ENCODE measurements at places on chromosomes 4 and X. TPM values are rescaled to one million over a fixed set of nuclear protein-coding genes. Genes with fewer than 3 reads are reported as not detected.

DNA sequence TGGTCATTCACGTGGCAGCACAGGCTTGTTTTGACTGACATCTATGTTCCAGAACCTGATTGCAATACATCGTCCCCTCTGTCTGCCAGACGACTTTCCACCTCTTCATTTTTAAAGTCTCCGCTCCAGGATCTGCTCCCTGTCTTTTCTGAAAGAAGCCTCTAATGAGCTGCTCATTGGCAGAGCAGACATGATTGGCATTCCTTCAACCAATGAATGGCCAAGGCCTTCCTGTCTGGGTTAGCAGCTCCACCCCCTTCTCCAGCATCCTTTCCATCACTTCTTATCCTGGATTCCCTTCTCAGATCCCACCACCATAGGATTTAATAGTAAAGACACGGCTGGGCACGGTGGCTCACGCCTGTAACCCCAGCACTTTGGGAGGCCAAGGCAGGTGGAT lies 202.7 kb upstream of the KLF3 start:
- H3K4me3 ChIP-seq = no peak overlapping the region
- no peaks in the 10 kb centered on the region for H3K27me3 ChIP-seq
- no peak overlapping the region for H3K27ac ChIP-seq
- no peaks in the 10 kb centered on the region for H3K36me3 ChIP-seq
- DNase-seq = no peak

DNA sequence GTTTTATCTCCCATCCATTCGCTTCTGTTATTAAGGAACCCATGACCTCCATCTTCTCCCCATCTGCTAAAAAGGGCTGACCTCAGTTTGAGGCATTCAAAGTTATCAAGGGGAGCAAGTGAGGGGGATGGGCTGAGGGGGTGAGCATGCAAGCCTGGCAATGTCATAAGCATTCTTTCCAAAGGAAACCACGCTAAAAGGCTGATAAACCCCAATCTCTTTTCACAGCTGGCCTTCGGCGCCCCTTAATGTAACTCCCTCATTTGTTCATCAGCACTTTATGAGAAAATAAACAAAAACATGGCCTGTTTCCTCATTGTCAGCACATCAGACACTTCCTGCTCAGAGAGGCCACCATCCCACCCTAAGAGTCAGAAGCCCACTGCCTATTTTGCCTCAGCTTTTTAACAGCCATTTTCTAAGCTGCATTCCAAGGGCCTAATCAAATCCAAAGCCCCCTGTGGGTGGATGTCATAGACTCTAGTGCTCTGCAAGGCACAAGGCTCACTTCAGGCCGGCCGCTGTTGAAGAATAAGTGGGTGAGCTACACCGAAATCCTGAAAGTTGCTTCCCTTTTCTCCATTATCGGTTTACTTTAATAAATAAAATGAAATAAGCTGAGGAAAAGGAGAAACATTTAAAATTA lies 92.0 kb upstream of the SRD5A3 start:
- no peak for DNase-seq
- no peaks in the 10 kb centered on the region for H3K27me3 ChIP-seq
- H3K4me3 ChIP-seq = no peak overlapping the region
- H3K36me3 ChIP-seq = no peaks in the 10 kb centered on the region
- H3K4me1 ChIP-seq = no peaks in the 10 kb centered on the region
- no peak overlapping the region for H3K27ac ChIP-seq

DNA sequence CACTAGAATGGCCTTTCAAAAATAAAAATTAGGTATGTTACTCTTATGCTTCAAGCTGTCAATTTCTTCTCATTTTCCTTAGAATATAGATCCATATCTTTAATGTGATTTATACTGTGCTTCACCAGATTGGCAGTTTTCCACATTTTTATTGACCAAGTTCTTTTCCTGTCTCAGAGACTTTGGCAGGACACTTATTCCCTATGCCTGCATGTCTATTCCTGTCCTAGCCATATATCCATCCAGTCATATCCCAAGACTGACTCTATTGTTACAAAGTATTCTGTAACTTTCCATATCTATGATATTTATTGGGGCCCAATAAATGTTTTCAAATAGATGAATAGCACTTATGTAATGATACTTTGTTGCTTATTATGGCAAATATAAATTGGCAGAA lies 450.7 kb downstream of the GASK1B start:
- no peaks in the 10 kb centered on the region for H3K27me3 ChIP-seq
- H3K36me3 ChIP-seq = no peaks in the 10 kb centered on the region
- H3K4me1 ChIP-seq = no peaks in the 10 kb centered on the region
- H3K4me3 ChIP-seq = no peak overlapping the region
- no peak overlapping the region for H3K27ac ChIP-seq
- DNase-seq = no peak

DNA sequence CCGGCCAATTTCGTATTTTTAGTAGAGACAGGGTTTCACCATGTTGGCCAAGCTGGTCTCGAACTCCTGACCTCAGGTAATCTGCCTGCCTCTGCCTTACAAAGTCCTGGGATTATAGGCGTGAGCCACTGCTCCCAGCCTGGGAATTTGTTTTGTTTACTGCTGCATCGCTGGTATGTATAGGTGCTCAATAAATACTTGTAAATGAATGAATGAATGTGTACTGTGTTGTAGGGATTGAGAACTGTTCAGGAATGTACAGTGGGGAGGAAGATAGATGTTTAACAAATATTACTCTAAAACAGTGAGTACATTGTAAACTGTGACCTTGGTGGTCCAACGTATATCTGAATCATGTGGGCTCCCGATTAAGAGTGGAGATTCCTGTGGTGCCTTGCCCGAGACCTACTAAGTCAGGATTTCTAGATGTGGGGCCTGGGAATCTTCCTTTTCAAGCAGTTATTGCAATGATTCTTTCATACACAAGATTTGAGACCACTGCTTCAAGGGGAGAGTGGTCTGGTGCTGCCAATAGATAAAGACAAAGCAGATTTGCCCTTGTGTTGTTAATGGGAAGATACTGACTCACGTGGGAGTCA lies 41.0 kb downstream of the WWC2 start:
- no peaks in the 10 kb centered on the region for H3K4me1 ChIP-seq
- no peak overlapping the region for H3K27ac ChIP-seq
- no peaks in the 10 kb centered on the region for H3K36me3 ChIP-seq
- no peak for DNase-seq
- H3K4me3 ChIP-seq = no peak overlapping the region

DNA sequence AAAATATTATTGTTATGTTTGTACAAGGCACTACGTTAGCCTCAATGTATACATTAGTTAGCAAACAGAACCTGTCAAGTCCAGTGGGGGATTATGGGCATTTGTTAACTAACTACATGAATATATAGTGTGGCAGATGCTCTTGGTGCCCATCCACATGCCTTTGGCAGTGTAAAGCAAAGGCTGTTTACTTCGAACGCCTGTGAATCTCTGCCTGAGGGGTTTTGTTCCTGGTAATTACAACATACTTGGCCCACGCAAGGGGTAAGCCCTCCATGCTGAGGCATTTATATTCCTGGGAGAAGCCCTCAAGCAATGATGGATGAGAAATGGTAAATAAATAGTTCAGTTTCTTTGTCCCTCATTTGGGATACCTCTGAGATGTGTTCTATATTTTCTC lies 119.7 kb downstream of the IL1RAPL1 start:
- DNase-seq = no peak
- no peaks in the 10 kb centered on the region for H3K36me3 ChIP-seq
- H3K4me3 ChIP-seq = no peak overlapping the region
- no peak overlapping the region for H3K27ac ChIP-seq
- H3K27me3 ChIP-seq = no peaks in the 10 kb centered on the region

DNA sequence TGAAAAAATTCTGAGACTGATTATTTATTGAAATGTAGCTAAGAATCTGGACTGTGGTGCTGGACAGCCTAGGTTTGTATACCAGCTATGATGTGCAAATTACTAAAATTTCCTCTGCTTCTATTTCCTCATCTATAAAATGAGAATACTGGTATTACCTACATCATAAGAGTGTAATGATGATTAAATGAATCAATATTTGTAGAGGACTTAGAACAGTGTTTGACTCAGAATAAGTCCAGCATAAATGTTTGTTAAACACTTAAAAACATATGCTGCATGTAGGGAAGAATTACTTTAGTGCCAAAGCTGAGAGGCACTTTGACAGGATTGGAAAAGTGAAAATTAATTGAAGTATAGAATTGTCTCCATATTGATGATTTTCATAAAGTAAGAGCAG lies 55.3 kb upstream of the TMPRSS11F start:
- no peaks in the 10 kb centered on the region for H3K36me3 ChIP-seq
- no peak overlapping the region for H3K4me3 ChIP-seq
- DNase-seq = no peak
- H3K27me3 ChIP-seq = no peaks in the 10 kb centered on the region

- H3K4me3 ChIP-seq = no peak overlapping the region
- H3K36me3 ChIP-seq = no peaks in the 10 kb centered on the region
- no peaks in the 10 kb centered on the region for H3K4me1 ChIP-seq
- no peak overlapping the region for H3K27ac ChIP-seq
Observed at GRCh38 chr4:567457-568350, 8.4 kb downstream of the TMEM271 start.

- no peaks in the 10 kb centered on the region for H3K36me3 ChIP-seq
- no peak for DNase-seq
- peaks cover 7% of the 10 kb centered on the region for H3K4me1 ChIP-seq
- H3K27me3 ChIP-seq = no peaks in the 10 kb centered on the region
Observed at GRCh38 chr4:80911458-80911857, 119.0 kb upstream of the BMP3 start.

DNA sequence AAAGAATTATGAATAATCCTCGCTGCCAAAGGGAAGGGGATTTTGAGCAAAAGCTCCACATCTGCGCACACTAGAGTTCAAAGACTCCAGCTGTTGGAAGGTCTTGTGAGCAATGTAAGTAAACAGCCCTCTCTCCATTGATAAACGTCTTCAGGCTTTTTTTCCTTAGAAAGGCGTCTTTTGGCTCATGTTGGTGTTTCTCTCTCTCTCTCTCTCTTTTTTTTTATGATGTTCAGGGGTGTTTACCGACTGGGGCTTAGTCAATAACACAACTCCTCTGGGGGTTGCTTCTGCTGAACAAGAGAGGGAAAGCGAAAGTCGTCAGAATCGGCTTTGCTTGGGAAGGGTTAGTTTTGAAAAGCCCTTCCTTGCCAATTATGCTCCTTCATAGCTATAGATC lies 53.2 kb upstream of the C1QTNF7 start:
- no peaks in the 10 kb centered on the region for H3K36me3 ChIP-seq
- no peaks in the 10 kb centered on the region for H3K27me3 ChIP-seq
- peaks cover 15% of the 10 kb centered on the region for H3K4me1 ChIP-seq
- H3K27ac ChIP-seq = no peak overlapping the region
- no peak for DNase-seq

- no peaks in the 10 kb centered on the region for H3K36me3 ChIP-seq
- H3K27me3 ChIP-seq = no peaks in the 10 kb centered on the region
- no peak overlapping the region for H3K4me3 ChIP-seq
- no peak overlapping the region for H3K27ac ChIP-seq
- H3K4me1 ChIP-seq = no peaks in the 10 kb centered on the region
Observed at GRCh38 chr4:6372649-6373525, 99.5 kb downstream of the PPP2R2C start.

DNA sequence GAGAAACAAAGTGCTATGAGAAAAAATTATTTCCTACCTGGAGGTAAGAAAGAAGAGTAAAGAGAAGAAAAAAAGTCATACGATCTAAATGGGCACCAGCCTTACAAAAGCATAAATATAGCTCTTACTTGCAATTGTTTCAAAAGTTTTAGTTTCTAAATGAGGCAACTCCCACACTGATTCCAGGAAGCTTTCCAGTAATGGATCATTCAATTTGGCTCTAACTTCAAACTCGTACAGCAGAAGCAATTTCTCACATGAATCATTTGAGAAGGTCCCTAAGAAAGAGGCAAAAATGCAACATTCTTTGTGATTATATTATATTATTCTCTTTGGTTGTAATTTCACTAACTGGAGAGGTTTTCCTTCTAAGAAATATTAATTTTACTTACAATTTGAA lies 109.9 kb downstream of the DLG3 start:
- no peak overlapping the region for H3K4me3 ChIP-seq
- H3K27ac ChIP-seq = no peak overlapping the region
- no peaks in the 10 kb centered on the region for H3K36me3 ChIP-seq
- H3K27me3 ChIP-seq = no peaks in the 10 kb centered on the region
- H3K4me1 ChIP-seq = no peaks in the 10 kb centered on the region
- DNase-seq = no peak

DNA sequence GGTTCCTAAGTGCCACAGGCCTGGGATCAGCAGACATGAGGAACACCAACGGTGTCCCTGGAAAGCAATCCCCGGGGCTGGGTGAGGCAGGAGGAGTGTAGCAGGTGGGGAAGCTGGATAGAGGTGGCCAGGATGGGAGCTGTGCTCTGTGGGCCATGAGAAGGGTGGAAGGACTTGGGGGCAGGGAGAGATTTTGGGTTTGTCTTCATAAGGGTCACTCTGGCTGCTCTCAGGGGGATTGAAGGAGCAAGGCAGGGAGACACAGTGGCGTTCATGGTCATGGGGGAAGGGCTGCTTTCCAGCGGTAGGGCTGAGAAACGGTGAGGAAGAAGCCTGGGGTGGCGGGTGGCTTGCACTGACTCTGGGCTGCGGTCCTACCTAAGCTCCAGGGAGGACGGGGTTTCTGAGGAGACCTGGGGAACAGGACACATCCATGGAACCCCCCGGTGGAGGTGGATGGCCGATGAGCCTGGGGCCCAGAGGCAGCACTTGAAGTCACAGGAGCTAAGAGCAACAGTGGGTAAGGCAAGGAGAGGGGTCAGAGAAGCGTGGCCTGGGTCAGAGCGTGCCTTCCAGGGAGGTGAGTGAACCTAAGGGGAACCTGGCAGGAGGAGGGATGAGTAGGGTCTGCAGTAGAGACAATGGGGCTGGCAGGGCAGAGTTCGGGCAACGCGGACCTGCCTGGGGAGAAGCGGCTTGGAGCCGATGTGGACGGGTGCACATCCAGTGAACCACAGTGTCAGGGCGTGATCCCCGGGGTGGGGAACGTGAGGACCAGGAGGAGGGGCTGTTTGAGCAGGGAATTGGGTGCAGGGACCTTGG lies 12.4 kb upstream of the CTBP1 start:
- H3K4me3 ChIP-seq = no peak overlapping the region
- no peaks in the 10 kb centered on the region for H3K36me3 ChIP-seq
- H3K27ac ChIP-seq = no peak overlapping the region
- H3K27me3 ChIP-seq = no peaks in the 10 kb centered on the region
- H3K4me1 ChIP-seq = peaks cover 4% of the 10 kb centered on the region
- DNase-seq = no peak

ERVMER34-1 gene
- not detected for total RNA-seq

PPP4R3C gene
- not detected for total RNA-seq

ALAS2 gene
- 0.94 TPM for total RNA-seq

METTL14 gene
- 74.8 TPM for total RNA-seq

SERPINA7 gene
- not detected for total RNA-seq

SMIM10L2A gene
- 0.53 TPM for total RNA-seq

UGT2B11 gene
- not detected for total RNA-seq

IL21 gene
- not detected for total RNA-seq
